NCI-H345 (cell line): ENCODE measurements at places on chromosomes 6 and 20.

- no peak for DNase-seq
These were observed 74.8 kb upstream of the PLCB4 start for GRCh38 chr20:8994045-8994444.

DNA sequence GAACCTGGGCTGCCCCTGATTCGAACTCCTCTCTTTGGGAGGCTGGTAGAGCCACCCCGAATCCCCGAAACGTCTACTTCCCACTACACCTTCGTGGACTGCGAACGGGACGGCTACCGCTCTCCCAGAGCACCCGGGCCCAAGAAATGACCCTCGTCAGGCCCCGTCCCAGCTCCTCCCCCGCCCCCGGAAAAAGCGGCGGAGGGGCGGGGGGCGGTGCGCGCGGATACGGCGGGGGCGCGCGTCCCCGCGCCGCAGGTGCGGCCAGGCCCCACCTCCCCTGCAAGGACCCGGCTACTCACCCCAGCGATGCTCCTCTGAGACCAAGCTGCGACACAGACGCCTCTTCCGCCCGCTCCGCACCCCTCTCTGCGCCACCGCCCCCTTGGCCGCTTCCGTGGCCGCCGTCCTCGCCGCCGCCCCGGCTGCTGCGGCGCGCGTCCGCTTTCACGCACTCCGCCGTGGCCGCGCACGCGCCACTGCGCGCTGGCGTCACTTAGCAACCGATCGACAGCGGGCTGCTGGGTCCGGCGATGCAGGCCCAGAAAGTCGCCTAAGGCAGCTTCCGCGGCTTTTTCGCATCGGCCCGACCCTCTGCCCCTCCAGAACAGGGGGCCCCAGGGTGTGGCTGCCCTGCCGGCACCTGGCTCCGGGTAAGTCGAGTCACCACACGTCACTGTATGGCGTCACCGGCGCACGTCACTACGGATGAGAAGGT lies at the start of gene BTBD9:
BTBD9 (minus strand) TSS at position 432 of the 718 bp plus-strand sequence.
- peak; percentile 86 for DNase-seq

DNA sequence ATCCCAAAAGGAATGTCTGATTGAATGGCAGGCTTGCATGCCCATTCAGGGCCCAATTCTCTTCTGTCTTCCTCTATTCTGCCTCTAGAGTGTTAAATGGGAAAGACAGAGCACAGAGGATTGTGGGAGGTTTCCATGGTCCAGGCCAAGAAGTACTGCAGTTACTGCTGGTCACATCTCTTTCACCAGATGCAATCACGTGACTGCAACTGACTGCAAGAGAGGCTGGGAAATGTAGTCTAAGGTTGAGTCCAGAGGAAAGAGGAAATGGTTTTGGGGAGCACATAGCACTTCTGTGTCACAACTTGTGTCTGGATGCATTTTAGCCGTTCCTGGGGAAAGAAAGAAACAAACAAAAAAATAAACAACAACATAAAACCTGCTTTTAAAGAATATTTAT lies 336.4 kb upstream of the BTBD3 start:
- DNase-seq: no peak

DNA sequence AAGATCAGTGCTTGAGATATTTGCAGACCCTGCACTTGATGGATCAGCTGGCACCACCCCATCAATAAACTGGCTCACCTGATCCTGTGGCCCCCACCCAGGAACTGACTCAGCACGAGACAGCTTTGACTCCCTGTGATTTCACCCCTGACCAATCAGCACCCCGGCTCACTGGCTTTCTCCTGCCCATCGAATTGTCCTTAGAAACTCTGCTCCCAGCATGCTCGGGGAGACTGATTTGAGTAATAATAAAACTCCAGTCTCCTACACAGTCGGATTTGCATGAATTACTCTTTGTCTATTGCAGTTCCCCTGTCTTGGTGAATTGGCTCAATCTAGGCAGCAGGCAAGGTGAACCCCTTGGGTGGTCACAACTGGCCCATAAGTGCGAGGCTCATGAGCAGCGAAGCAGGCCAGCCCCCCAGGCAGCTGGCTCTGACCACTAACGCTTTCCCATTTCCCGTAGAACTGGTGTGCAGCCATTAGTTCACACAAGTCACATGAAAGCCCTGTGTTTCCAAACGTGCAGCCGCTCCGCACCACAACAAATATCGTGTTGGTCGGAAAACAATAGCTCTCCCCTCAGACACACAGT lies 79.6 kb downstream of the RSPH3 start:
- no peak for DNase-seq

DNA sequence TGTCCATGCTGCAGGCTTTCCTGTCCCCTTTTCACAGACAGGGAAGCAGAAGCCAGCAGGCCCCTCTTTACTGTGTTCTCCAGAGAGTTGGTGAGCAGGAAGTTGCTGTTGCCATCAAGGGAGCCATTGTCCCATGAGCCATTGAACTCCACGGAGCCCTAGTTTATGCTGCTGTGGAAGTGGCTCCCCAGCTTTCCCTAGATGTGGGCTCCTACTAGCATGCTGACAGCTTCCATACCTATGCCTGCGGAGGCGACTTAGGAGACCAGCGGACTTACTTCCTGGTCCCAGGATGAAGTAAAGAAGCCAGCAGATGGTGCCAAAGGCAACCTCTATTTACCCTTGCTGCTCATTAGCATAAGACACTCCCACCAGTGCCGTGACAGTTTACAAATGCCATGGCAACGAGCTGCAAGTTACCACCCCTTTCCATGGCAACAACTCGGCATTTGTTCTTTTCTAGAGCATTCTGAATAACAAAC lies 30.8 kb upstream of the FKBP1A start:
- peak; percentile 73 for DNase-seq

DNA sequence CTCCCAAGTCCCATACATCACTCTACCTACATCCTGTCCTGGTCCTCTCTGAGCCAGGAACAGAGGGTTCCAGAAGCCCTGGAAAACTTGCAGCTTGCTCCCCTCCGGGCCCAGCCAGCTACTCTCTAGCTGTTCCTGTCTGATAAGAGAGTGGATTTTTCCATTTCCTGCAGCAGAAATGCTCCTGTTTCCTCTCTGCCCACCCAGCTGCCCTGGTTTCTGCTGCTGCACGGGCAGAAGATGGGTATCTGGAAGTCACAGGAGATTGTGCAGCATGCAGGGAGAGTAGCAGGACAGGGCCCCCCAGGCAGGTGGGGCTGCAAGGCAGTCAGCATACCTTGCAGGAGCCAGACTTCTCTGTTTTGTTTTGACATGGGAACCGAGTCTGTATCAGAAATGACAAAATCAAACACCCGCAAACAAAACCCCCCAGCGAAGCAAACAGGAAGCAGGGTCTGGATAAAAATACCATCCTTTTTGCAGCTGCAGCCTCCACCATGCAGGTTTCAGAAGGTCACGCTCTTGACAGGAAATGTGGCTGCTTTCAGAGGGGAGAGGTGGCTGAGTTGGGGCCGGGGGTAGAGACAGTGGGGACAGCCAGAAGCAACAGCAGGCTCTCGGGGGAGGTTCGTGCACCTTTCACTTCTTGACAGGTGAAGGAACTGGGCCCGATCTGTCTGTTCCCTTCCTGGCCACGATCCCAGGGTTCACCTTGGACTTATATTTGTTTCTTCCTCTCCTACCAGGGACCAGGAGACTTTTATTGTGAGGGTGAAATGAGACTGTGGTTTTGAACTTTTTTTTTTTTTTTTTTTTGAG lies 50.8 kb upstream of the FAM83D start:
- no peak for DNase-seq

- peak; percentile 75 for DNase-seq
These were observed 57.9 kb upstream of the DACT2 start for GRCh38 chr6:168377484-168377855.

- no peak for DNase-seq
These were observed 37.8 kb downstream of the ZC2HC1B start for GRCh38 chr6:143901885-143902750.

DNA sequence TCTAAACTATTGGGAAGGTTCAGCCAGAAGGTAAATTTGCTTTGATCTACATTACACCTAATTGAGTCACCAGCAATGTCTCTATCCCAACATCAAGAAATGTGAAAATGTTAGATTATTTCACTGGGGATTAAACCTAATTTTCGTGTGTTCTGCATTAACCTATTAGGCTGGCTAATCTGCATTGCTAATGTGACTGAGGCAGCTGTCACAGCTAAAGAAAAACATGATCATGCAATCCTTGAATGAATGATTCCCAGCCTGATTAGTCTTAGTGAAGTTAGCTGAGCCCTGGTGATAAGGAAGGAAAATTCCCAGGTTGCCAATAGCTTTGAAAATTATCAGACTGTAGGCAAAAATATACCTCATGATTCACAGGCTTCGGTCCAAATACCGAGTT lies 135.3 kb downstream of the LINC00237 start:
- no peak for DNase-seq

DNA sequence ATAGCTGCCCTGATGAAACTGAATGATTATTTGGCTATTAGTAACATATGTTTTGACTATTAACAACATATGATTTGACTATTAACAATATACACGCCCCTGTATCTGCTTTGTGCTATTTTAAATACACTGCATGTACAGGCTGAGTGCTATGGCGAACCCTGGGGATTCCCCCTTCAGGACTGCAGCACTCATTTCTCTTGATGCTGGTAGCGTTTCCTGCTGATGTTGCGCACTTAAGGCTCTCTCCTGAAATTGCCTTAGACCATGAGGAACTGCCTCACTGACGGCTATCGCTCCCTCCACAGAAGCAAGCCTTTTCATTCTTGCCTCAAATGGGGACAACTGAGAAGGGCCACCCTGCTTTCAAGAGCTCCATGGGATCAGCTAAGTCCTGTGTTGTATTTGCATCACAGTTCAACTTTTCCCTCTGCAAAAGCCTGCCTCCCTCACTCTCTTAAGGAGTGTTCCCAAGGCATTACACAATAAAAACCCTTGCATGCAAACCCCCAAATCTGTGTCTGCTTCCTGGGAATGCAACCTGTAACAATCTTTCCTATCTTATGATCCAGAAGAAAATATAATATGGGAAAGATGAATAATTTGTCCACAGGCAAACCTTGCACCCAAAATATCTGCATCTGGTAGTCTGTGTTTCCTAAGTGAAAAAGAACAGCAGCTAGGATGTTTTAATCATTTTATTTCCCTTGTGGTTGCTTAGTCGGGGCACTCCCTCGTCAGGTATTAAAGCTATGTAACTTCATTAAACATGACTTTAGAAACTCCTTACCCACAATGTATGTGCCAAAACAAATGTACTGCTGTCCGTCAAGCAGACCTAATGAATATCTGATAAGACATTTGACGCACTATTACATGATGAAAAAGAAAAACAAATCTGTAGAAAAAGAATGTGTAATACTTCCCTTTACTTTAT lies 456.4 kb downstream of the COL12A1 start:
- DNase-seq: no peak
